ENCODE measurements at places on chromosomes 16 and 17.

- no peak for DNase-seq
Measured at GRCh38 chr17:58313815-58314705, 14.5 kb downstream of the TSPOAP1 start.

- DNase-seq, result peak; percentile 48
Measured at GRCh38 chr17:78738278-78738677, 43.8 kb downstream of the CYTH1 start.

GRCh38 chr16:66447491-66447890, 20.4 kb downstream of the BEAN1 start:
- DNase-seq, result peak; percentile 12

DNA sequence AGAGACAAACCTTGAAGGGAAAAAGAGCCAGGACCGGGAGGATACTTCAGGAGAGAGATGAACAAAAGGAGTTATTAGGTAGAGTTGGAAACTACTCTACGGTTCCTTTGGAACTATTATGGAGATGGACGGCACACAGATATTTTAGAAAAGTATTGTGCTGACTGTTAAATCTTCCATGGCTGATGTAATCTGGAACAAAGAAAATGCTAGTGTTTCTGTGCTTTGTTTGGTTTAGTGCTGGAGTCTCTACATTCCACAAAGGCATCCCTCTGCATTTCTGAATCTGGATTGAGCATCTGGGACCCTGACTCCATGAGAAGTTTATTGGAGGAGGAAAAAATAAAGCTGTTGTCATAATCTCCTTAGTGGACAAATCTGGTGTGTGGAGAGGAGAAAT, 57.2 kb downstream of the RPGRIP1L start:
- no peak for DNase-seq

DNA sequence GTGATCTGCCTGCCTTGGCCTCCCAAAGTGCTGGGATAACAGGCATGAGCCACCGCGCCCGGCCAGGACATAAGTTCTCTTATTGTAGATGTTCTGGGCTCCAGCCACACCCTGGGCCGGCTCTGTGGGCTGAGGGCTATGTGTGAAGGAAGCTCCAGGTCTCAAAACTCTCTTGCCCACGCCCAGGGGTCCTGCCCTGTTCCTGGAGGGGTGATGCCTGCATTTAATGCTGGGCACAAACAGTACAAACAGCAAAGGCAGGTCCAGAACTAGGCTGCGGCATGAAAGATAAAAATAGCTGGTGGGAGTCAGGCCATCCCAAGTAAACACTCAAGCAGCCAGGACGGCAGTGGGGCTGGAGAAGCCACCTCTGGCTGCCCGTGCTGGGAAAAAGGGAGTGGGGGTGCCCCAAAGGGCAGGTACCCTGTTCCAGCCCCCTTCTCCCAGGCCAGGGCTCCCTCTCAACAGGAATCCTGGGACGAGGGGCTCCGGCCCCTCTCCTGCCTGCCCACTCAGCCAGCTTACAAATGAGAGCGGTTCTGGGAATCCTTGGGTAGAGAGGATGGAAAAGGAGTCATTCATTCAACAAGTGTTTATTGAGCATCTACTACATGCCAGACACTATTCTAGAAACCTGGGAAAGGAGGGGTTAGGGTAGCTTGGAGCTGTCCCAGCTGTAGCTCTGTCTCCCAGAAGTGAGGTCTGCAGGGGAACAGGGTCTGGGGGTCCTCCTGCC, 4.6 kb downstream of the TRIM47 start:
- DNase-seq, result no peak

DNA sequence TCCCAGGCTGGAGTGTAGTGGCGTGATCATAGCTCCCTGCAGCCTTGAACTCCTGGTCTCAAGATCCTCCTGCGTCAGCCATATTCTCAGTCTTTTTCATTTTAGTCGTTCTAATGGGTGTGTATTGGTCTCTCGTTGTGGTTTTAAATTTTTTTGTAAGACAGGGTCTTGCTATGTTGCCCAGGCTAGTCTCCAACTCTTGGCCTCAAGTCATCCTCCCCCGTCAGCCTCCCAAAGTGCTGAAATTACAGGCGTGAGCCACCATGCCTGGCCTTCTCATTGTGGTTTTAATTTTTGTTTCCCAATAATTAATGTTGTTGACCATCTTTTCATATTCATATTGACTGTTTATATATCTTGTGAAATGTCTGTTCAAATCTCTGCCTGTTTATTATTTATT, 8.6 kb downstream of the TMEM94 start:
- no peak for DNase-seq

DNA sequence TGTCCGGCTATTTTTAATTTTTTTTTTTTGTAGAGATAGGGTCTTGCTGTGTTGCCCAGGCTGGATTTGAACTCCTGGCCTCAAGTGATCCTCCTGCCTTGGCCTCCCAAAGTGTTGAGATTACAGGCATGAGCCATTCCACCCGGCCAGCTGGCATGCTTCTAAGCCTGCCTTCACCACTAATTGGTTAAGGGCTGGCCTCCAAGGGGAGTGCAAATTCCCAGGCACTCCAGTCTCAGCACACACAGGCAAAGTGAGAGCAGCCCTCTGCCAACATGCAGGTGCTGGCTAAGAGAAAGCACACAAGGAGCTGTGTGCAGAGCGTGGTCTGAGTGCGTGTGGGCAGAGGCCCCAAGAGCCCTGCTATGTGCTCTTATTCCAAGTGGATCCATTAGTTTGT, 149.8 kb upstream of the HS3ST2 start:
- no peak for DNase-seq

Measured in natural killer cell treated with Interleukin-12 subunit alpha and Interleukin-12 subunit beta and Interleukin-15 and Interleukin-18, amount 100 ng/mL, for 72 hours (primary cell).